Stimulated activated naive CD4-positive, alpha-beta T cell (primary cell): ENCODE measurements at places on chromosomes 7 and 10.
A peak's percentile ranks its signal among the peaks of the same experiment; 100 is the strongest.

- DNase-seq: no peak
Measured at GRCh38 chr7:110921595-110922151, 169.3 kb upstream of the LRRN3 start.

DNA sequence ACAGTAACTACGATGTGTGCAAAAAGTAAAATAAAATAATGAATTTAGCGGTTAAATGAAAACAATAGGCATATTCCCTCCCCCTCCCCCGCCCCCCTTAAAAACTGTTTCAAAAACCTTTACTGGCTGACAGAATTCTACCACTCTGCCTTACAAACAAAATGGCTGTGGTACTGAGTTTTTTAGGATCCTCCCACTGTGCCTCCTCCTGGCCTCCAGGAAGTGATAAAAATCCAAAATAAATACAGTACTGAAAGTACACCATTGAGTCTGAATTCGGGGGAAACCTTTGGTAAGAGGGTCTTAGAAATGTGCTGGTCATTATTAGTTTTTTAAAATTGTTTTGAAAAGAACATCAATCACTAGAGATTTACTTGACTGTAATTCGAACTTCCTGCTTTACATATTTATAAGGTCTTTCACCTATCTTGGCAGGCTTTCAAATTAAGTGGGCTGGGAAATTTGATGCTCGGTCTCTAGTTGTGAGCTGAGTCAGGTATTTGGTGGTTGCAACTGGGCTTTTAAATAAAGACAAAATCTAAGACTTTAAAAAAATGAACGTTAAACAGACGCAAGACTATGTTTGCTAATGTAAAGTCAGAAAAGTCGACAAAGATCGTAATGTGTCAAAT lies 32.5 kb upstream of the EPC1 start:
- DNase-seq: peak; percentile 66

- DNase-seq: no peak
Measured at GRCh38 chr7:156703773-156704482, 63.4 kb downstream of the RNF32 start.

DNA sequence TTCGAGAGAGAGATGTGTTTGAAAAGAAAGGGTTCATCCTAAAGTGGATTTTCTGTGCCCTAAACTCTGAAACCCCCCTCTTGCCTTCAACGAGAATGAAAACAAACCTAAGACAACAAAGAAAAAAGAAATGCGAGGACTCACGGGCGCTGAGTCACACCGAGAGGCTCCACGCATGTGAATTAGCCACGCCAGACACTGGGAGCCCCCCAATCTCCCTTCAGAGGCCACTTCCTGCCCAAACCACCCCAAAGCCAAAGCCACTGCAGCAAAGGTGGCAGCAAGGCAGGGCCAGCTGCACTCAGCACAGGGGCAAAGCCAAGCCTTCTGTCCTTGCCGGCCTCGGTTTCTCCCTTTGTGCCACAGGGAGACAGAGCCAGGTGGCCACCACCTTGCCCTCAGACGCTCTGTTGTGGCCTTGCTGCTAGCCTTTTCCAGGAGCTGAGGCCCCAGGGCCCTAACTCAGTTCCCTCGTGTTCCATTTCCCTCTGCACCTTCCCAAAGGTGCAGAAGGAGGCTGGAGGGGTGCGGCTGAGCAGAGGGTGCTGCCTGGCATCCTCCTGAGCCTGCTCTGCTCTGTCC lies 93.3 kb downstream of the FAM53B start:
- peak; percentile 15 for DNase-seq

DNA sequence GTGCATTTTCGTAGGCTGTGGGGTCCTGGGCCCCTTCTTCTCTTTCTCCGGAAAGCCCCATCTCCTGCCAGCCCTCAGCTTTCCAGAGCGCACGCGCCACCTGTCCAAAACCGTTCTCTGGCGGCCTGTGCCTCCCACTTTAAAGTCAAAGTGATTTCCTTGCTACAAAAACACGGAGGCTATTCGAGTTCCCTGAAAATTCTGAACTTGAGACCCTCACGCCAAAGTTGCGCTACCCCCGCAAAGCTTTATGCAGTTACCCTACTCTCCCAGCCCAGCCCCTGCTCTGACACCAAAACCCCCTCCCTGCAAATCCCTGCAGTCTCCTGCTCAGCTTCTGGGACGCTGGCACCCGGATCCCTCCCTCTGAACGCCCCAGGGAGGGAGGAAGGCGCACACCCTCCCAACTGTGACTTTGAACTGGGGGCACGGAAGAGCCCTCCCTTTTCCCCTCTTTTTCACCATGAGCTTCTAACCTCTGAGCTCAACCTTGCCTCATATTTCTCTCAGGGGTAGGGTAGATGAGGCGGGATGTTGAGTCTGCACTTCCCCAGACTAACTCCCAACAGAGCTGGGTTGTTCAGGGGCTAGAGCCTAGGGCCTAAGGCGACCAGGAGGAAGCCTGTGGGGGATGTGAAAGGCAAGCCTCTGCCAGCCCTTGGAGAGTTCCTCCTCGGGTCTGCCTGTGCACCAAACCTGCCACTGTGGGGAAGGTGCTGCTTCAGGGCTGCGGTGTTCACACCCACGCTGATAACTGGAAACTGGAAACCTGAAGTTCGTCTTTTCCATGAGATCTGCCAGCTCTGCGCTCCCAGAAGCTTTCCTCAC lies 2.7 kb upstream of the PAX4 start:
- no peak for DNase-seq

- no peak for DNase-seq
Measured at GRCh38 chr10:63391812-63392211, 74.0 kb downstream of the JMJD1C start.

- no peak for DNase-seq
Measured at GRCh38 chr7:53272081-53272480, 236.6 kb downstream of the POM121L12 start.

GRCh38 chr10:96038476-96039387 lies 4.7 kb upstream of the CCNJ start:
- no peak for DNase-seq

- DNase-seq: no peak
Measured at GRCh38 chr7:55595511-55595910, 23.2 kb upstream of the VOPP1 start.

- peak; percentile 67 for DNase-seq
Measured at GRCh38 chr7:24587853-24588252, 14.6 kb downstream of the PALS2 start.

- DNase-seq: no peak
Measured at GRCh38 chr10:1408651-1409367, 328.5 kb downstream of the ADARB2 start.

- no peak for DNase-seq
Measured at GRCh38 chr10:12699258-12699700, 302.2 kb downstream of the CCDC3 start.

GRCh38 chr7:36441344-36442022 lies 51.8 kb downstream of the ANLN start:
- no peak for DNase-seq

DNA sequence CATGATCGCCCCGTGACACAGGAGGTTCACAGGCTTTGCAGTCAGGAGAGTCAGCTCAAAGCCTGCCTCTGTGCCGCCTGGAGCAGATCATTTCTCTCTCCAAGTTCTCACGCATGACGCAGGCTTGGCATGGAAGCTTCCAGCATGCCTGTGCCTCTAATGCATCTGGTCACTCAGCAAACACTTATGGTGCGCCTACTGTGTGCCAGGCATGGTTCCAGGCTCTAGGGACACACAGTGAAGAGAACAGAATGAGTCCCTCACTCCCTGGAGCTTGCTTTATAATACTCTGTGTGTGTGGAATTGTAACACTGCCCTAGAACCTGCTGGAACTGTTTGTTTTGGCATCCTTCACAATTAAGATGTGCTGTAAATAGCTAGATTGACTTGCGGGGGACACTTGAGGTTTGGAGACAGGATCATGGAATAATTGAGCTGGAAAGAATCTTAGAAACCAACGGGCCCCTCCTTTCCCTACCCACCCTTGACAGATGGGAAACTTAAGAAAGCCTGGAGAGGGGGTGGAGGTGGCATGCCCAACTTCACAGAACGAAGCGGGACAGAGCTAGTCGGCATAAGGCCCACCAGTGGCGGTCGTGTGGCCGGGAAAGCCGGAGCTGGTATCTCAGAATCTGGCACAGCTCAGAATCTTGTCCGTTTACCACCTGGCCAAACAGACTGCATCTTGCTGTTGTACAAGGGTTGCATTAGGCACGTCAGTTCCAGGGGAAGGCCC lies 4.6 kb upstream of the MYH16 start:
- no peak for DNase-seq

DNA sequence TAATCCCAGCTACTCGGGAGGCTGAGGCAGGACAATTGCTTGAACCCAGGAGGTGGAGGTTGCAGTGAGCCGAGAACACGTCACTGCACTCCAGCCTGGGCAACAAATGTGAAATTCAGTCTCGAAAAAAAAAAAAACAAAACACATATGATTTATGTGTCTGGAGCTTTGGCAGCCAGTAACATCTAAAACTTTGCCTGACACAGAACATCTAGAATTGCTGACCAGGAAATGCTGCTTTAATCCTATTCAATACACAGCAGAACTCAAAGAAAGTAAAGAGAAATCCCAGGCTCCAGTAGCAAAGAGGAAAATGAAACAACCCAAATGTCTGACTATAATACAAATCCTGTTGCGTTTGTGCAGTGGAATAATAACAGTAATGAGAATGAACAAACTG lies 4.5 kb upstream of the CCDC6 start:
- no peak for DNase-seq

DNA sequence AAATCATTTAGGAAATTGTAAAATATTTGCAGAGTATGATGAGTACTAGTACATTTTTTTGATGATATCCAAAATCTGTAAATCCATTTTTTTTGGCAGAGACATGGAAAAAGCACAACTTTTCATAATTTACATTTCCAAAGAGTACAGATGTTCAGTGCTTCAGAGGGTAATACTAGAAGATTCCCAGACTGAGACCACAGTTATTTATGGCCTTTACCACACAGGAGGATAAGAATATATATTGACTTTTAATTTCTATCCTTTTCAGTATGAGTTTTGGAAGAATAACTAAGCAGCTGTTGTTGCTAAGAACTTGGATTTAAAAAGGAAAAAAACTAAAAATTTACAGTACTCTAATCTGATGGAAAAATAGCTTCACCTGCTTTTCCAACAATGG lies 61.9 kb downstream of the HGF start:
- DNase-seq: no peak

- DNase-seq: no peak
Measured at GRCh38 chr10:32692174-32692573, 246.2 kb downstream of the CCDC7 start.

GRCh38 chr7:152893801-152894294 lies 134.3 kb downstream of the ACTR3B start:
- DNase-seq: no peak

DNA sequence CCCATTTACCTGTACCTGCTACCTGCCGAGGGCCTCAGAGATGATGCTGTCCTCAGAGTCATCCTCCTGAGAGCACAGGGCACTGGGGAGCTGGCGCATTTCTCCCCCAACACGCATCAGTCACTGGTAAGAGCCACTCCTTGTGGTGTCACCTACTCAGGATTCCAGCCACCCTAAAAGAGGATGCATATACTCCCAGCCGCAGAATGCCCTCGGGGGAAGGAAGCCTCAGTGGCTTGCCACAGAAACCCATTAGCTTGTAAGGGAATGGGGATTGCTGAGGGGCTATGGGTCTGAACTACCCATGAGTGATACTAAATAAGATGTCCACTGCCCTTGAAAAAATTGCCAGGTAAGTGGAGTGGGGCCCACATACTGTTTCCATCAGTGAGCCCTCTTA lies 279.2 kb downstream of the WDR11 start:
- no peak for DNase-seq

DNA sequence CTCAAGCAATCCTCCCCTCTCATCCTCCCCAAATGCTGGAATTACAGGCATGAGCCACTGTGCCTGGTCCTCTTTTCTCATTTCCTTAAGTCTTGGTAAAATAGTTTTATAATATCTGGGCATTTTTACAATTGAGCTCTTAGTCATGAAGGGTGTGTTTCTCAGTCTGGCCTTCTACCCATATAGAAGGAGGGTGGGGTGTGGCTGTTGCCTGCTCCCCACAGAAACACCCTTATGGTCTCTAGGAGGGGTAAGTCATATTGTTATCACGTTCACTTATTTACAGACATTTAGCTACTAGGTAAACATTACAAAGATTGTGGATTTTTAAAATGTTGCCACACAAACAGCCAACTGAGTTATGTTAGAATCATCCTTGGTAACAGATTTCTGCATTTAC lies 6.7 kb upstream of the OTUD1 start:
- no peak for DNase-seq

- DNase-seq: no peak
Measured at GRCh38 chr10:90992462-90992861, 71.6 kb upstream of the ANKRD1 start.

DNA sequence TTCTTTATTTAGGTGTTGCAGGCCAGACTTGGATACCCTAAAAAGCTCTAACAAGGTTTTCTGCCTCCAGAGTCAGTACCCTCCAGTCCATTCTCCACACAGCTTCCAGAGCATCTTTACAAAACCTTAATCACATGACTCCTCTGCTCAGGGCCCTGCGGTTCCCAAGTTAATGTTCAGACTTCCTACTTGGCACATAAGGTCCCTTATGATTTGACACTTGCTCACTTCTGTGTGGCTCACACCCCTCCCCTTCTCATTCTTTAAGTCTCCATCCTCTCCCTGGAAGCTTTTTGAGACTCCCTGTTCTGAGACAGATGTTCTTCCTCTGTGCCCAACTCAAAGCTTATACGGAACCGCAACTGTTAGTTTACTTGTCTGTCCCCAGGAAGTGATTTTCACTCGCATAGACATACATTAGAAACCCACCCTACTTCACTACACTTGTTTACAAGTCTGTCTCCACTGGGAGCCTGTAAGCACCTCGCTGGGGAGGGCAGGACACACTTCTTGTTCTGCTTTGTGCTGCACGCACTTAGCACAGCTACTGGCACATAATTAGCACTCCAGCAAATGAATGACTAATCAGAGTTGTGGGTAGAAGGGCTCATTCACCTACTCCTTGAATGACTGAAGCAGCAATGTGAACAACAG lies 154.3 kb upstream of the LAMB4 start:
- DNase-seq: no peak

- DNase-seq: no peak
Measured at GRCh38 chr10:26810435-26811026, 50.2 kb downstream of the ABI1 start.

GRCh38 chr7:149126662-149127266 lies 640 bp upstream of the ZNF425 start:
- peak; percentile 39 for DNase-seq

DNA sequence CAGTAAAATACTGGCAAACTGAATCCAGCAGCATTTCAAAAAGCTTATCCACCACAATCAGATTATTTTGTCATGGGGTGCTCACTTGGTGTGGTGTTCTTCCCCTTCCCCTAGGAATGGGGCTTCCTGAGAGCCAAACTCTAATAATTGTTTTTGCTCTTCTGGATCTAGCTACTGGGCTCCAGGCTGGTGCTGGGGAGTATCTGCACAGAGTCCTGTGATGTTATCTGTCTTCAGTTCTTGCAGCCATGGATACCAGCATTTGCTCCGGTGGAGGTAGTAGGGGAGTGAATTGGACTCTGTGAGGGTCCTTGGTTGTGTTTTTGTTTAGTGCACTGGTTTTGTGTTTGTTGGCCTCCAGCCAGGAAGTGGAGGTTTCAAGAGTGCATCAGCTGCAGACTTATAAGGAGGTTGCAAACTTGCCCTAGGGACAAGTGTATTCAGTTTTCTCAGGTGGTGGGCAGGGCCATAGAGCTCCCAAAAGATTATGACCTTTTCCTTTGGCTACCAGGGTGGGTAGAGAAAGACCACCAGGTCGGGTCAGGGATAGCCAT lies 308.5 kb upstream of the MAGI2 start:
- DNase-seq: no peak

- DNase-seq: no peak
Measured at GRCh38 chr10:30227481-30227880, 121.6 kb downstream of the MTPAP start.

GRCh38 chr10:6530211-6530840 lies 49.8 kb downstream of the PRKCQ start:
- peak; percentile 83 for DNase-seq
